ENCODE measurements at places on chromosomes 2 and 18.

GRCh38 chr2:219434718-219435525 lies at the start of gene SPEG:
Gene SPEG, plus strand, starts transcription at chr2:219434843. Its CDS starts 135 bp downstream, at chr2:219434978.
- no peak for DNase-seq

DNA sequence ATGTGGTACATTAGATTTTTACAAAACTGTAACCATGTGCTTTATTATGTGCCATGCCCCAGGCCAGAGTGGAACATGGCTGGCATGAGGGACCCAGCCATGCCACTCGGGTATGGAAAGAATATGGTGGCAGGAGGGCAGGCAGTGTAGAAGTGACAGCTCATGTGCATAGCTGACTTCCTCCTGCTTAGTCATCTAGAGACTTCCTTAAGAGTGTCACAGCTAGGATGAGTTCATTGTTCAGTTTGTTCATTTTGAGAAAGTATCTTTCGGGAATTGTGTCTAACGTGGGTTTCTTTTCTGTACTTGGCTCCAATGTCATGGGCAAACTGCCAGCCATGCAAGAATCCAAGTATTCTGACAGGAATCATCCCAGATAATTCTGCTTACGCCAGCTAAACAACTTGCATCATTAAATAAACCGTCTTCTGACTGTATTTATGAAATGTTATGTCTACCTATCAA lies 94.3 kb upstream of the ITGB6 start:
- DNase-seq = no peak

GRCh38 chr18:6397931-6398566 lies 16.7 kb downstream of the L3MBTL4 start:
- DNase-seq = no peak

DNA sequence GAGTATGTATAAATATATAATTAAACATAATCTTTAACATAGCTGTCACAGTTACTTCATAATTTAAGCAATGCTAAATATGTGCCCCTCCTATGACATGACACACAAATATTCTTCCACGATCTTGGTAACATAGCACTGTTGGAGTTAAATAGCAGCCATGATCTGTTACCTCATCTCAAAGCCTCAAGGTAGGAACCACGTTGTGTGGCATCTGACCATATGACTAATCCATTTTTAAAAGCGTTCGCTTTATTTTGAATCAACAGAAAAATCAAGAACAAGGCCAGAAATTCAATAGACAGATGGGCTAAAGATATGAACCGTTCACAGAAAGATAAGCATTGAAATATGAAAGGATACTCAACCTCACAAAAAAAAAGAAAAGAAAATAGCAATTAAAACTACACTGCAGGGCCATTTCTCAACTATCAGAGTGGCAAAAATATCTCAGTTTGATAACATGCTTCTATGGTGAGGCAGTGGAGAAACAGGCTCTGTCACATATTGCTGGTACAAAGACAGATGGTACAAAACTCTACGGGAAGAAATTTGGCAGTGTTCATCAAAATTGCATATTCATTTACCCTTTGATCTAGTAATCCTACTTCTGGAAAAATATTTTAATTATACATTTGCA lies 105.9 kb downstream of the TMX3 start:
- DNase-seq = no peak

GRCh38 chr2:239122421-239123110 lies 274.7 kb downstream of the TWIST2 start:
- no peak for DNase-seq

GRCh38 chr2:45318686-45319085 lies 292.4 kb downstream of the SRBD1 start:
- DNase-seq = no peak

DNA sequence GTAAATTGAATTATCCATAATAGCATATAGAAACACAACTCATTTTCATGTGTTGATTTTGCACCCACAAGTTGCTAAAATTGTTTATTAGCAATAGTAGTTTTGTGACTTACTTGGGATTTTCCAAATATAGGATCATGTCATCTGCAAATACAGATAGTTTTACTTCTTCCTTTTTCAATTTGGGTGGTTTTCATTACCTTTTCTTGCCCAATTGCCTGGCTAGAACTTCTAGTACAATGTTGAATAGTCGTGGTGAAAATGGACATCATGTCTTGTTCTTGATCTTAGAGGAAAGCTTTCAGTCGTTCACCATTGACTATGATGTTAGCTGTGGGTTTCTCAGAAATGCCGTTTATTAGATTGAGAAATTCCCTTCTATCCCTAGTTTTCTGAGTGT lies 60.2 kb upstream of the TCF7L1 start:
- DNase-seq = no peak

GRCh38 chr18:10405816-10406663 lies 48.4 kb upstream of the APCDD1 start:
- DNase-seq = no peak

DNA sequence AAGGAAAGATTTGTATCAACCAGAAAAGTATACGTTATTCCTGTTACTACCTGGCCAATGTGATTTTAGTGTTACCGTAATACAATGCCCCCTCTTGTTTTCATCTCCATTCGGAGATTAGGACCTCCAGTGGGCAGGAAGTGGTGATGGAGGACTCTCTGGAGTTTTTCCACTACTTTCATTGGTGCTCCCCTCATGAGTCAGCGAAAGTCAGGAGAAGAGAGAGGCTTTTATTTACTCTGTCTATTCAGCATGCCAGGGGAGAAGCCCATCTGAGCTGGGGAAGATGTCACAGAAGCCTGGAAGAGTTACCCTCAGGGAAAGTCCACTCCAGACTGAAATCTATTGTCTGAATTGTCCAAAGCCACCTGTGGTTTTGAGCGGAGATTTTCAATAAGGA lies 88.2 kb upstream of the THUMPD2 start:
- DNase-seq = no peak

GRCh38 chr2:12737738-12738485 lies 21.2 kb downstream of the TRIB2 start:
- DNase-seq = no peak

DNA sequence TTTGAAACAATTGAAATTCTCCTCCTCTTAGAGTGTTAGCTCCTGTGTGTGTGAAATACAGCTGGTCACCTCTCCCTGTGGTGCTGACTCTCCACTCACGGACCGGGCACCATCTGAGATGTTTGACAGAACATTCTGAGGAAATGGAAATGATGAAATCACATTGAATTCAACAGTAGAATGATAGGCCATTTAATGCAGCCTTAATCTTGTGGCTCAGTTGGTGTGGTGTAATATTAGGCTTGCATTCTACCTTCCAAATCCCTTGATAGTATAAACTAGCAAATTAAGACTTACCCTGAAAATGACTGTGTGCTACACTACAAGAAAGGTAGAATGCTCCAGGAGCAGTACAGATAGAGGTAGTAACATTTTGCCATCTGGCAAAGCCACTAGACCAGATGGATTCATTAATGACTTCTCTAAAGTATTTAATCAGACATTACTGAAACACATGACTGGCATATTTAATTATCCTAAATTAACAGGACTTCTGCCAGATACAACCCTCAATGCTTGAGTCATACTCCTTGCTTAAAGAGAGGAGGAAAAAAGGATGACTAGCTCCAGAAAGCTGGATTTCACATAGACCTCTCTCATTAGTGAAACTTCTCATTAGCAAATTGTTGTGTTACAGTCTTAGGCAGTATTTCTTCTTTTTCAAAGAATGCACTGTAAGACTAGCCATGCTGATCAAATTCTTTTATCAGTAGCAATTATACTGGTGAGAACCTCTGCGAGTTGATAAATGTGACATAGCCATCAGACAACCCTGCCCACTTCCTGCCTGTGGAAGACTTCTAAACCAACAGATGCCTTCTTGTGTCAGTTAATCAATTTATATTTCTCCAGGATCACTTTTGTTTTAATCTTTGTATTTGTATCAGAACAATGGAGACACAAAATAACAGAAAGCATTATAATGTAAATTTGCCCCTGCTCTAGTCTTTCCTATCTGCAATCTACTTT lies 80.6 kb downstream of the EML6 start:
- DNase-seq = no peak

- DNase-seq = no peak
Measured at GRCh38 chr2:64698177-64698643, 44.5 kb upstream of the SERTAD2 start.

GRCh38 chr2:191552066-191552465 lies 125.9 kb upstream of the NABP1 start:
- DNase-seq = no peak

DNA sequence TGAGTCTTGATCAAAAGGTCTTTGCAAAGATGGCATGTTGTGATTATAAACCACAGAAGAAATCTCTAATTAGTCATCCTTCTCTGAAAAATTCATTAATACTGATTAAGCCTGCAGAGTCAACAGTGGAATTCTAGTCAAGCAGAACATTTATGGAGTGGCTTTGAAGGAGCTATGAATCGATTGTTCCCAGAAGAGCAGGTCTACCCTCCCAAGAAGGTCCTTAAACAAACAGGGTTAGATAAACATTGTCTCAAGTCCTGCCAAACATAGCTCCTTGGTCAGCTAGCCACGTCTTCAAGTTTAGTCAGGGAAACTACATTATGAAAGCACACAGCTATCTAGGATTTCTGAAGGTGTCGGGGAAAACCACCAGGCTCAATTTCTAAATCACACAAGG lies 88.9 kb downstream of the ITGA4 start:
- no peak for DNase-seq
